Progenitor cell of endocrine pancreas (in vitro differentiated cells): ENCODE measurements at places on chromosomes 16 and 17.

- no peak overlapping the region for H3K27ac ChIP-seq
- DNase-seq = no peak
- H3K36me3 ChIP-seq = no peaks in the 10 kb centered on the region
- no peaks in the 10 kb centered on the region for H3K4me1 ChIP-seq
- no peak overlapping the region for H3K4me3 ChIP-seq
- no peaks in the 10 kb centered on the region for H3K27me3 ChIP-seq
Measured at GRCh38 chr17:37292429-37293139, 83.2 kb upstream of the C17orf78 start.

GRCh38 chr17:72432143-72432621 lies 311.4 kb downstream of the SOX9 start:
- H3K4me3 ChIP-seq = no peak overlapping the region
- no peaks in the 10 kb centered on the region for H3K27me3 ChIP-seq
- peaks cover 38% of the 10 kb centered on the region for H3K4me1 ChIP-seq
- H3K36me3 ChIP-seq = no peaks in the 10 kb centered on the region

GRCh38 chr17:44878627-44879221 lies 20.5 kb downstream of the EFTUD2 start:
- H3K36me3 ChIP-seq = peaks cover 25% of the 10 kb centered on the region
- no peaks in the 10 kb centered on the region for H3K27me3 ChIP-seq
- no peak overlapping the region for H3K27ac ChIP-seq
- H3K4me1 ChIP-seq = no peaks in the 10 kb centered on the region
- DNase-seq = no peak

- H3K4me3 ChIP-seq = no peak overlapping the region
- peaks cover 27% of the 10 kb centered on the region for H3K4me1 ChIP-seq
- H3K27me3 ChIP-seq = no peaks in the 10 kb centered on the region
- DNase-seq = no peak
Measured at GRCh38 chr16:11359370-11359769, 14.1 kb downstream of the RMI2 start.

DNA sequence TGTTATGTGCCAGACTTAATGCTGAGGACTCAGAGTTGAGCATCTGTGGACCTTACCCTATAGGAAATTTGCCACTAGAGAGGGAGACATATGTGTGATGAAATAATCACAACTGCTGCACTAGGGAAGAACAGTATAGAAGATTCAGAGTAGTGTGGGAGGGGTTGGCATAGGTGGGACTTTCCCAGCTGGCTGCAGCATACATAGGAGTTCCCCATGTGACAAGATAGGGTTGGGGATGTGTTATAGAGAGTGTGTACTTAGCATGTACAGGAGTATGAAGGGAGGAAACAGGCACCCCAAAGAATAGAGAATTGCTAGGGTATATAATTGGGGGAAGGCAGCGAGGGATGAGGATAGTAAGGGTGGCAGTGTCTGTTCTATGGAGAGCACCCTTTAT lies 2.9 kb downstream of the NUP93 start:
- peaks cover 14% of the 10 kb centered on the region for H3K4me1 ChIP-seq
- no peak overlapping the region for H3K27ac ChIP-seq
- no peak overlapping the region for H3K4me3 ChIP-seq
- H3K27me3 ChIP-seq = no peaks in the 10 kb centered on the region
- peaks cover 10% of the 10 kb centered on the region for H3K36me3 ChIP-seq

DNA sequence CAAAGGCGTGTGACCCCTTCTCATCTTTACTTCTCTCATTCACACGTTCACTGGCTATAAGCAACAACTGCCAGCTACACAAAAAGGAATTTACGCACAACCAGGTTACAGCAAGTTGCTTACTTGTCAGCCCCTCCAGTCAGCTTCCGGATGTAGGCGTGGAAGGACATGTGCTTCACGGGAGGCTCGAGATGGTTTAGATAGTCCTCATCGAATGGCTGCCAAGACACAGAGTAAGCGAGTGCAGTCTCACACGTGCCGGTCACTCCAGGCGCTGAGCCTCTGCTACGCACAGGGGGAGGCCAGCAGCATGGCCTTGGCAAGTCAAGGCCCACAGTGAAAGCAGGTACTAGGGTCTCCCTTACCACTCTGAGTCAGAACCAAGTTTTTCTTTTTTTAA lies 28.3 kb downstream of the NPLOC4 start:
- H3K4me1 ChIP-seq = no peaks in the 10 kb centered on the region
- peak overlapping the region; percentile 5 for H3K27ac ChIP-seq
- H3K36me3 ChIP-seq = peaks cover 18% of the 10 kb centered on the region
- H3K4me3 ChIP-seq = no peak overlapping the region

GRCh38 chr17:79243996-79244395 lies 169.4 kb downstream of the ENGASE start:
- no peak overlapping the region for H3K4me3 ChIP-seq
- peaks cover 1% of the 10 kb centered on the region for H3K4me1 ChIP-seq
- no peak for DNase-seq
- no peak overlapping the region for H3K27ac ChIP-seq
- H3K27me3 ChIP-seq = peaks cover 19% of the 10 kb centered on the region

GRCh38 chr16:84499638-84500037 lies 4.8 kb downstream of the MEAK7 start:
- no peak overlapping the region for H3K4me3 ChIP-seq
- DNase-seq = no peak
- H3K27me3 ChIP-seq = no peaks in the 10 kb centered on the region
- peaks cover 1% of the 10 kb centered on the region for H3K4me1 ChIP-seq
- H3K27ac ChIP-seq = no peak overlapping the region
- peaks cover 25% of the 10 kb centered on the region for H3K36me3 ChIP-seq

DNA sequence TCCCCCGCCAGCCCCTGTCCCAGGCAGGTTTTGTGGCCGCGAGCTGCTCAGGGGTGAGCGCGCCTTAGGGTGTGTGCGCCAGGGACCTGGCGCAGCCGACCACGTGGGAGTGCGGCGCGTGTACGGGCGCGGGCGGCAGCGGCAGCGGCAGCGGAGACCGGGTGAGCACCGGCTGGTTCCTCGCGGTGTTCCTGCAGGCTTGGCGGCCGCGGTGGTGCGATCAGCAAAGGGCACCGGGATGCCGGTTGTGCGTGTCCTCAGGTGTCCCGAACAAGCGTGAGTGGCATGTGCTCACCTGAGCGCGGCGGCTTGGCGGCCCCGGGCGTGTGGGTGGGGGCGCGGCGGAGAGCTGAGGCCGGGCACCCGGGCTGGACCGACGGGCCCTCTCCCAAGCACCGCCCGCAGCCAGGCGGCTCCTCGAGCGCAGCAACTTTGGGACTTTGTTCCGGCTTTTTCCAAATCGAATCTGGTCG lies 381 bp upstream of the HSD11B2 start:
- H3K27ac ChIP-seq = peak overlapping the region; percentile 94
- peak; percentile 38 for DNase-seq
- H3K36me3 ChIP-seq = no peaks in the 10 kb centered on the region
- peak overlapping the region; percentile 78 for H3K4me3 ChIP-seq
- peaks cover 15% of the 10 kb centered on the region for H3K4me1 ChIP-seq
- peaks cover 31% of the 10 kb centered on the region for H3K27me3 ChIP-seq

DNA sequence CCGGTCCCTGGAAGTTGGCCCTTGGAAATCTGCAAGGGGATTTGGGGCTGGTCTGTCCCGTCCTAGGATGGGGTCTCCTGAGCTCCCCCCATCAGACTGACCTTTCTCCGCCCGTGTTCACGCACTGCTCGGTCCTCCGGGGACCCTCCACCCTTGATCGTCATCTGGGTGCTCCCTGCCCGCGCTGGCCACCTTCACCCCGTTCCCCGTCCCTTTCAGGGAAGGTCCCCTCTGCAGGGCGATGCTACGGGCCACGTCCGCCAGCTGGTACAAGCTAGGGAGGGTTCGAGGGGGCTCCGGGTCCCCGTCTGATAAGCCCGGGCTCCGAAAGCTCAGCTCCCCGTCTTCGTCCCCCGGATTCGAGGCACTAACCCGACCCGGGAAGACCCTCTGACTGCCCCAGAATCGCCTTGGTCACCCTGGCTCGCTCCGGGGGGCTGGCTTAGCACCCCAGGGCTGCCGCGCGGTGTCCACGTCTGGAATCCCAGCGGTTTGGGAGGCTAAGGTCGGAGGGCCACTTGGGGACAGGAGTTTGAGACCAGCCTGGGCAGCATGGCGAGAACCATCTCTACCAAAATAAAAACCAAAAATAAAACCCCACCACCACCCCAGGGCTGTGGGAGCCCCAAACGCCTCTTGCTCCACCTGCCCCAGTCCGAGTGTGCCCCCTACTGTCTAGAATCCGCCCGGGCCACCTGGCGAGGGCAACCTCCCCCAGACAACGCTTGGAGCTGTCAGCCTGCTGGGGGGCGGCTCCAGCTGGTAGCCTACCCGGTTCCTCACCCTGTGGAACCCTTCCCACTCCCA lies 1.1 kb upstream of the SLC43A2 start:
- DNase-seq = no peak
- peak overlapping the region; percentile 88 for H3K27ac ChIP-seq
- peak overlapping the region; percentile 73 for H3K4me3 ChIP-seq

DNA sequence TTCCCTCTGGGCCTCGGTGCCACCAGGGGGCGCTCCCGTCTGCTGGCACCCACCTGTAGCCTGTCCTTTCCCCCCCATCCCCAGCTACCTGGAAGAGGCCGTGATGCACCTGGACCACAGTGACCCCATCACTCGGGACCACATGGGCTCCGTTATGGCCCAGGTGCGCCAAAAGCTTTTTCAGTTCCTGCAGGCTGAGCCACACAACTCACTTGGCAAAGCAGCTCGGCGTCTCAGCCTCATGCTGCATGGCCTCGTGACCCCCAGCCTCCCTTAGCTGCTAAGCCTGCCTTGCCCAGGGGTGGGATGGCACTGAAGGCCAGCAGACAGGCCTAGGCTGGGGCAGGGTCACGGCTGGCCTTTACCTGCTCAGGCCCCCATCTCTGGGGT lies 818 bp upstream of the NRN1L start:
- H3K4me3 ChIP-seq = no peak overlapping the region
- peaks cover 2% of the 10 kb centered on the region for H3K4me1 ChIP-seq
- no peak overlapping the region for H3K27ac ChIP-seq

GRCh38 chr17:29567554-29568330 lies 759 bp upstream of the TP53I13 start:
- peak; percentile 52 for DNase-seq
- peaks cover 13% of the 10 kb centered on the region for H3K4me1 ChIP-seq
- H3K27me3 ChIP-seq = peaks cover 35% of the 10 kb centered on the region
- peak overlapping the region; percentile 88 for H3K4me3 ChIP-seq

DNA sequence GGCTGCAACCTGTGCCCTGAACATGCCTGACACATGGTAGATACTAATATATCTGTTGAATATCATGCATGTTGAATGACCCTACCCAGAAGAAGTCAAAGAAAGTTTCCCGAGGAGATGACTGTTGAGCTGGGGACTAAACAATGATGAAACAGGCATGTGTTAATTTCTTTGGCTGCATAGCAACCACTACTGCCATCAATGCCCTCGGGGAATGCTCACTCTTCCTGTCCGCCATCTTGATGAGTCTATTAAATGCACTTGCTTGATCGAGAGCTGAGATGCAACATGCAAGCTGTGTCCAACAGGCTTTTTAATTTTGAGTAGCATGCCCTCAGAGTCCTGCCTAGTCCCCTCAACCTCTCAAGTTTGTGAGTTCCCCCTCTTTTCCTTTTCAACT lies 31.3 kb downstream of the GRIN2A start:
- no peak for DNase-seq
- no peaks in the 10 kb centered on the region for H3K27me3 ChIP-seq
- H3K4me3 ChIP-seq = no peak overlapping the region
- no peaks in the 10 kb centered on the region for H3K4me1 ChIP-seq
- H3K36me3 ChIP-seq = no peaks in the 10 kb centered on the region
- no peak overlapping the region for H3K27ac ChIP-seq

DNA sequence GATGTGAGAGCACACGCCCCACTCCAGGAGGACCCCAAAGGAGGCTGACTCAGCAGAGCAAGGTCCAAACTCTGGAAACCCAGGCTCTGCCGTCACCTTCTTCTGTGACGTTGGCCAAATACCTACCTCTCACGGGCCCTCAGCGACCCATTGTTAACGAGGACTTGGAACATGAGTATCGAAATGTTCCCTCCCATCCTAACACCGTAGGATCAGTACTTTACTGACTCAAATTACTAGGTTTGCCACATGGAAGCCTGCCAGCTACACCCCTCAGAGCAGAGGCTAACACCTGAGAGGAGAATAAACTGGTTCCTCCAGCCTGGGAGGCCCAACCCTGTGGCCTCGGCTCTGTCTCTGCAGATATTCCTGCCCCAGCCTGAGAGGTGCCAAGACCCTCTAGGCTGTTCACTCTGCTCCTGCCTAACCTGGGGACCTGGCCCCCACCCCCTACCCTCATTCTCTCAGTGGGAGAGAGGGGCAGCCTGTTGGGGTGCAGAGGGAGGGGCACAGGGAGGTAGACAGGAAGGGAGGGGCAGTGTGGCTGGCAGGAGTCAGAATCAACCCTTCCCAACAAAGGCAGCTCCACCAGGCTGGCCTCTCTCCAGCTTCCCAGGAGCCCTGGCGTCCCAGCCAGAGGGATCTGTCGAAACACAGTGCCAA lies 4.4 kb downstream of the PITPNM3 start:
- peaks cover 10% of the 10 kb centered on the region for H3K4me1 ChIP-seq
- peaks cover 42% of the 10 kb centered on the region for H3K27me3 ChIP-seq
- H3K4me3 ChIP-seq = no peak overlapping the region
- DNase-seq = no peak
- H3K27ac ChIP-seq = no peak overlapping the region

DNA sequence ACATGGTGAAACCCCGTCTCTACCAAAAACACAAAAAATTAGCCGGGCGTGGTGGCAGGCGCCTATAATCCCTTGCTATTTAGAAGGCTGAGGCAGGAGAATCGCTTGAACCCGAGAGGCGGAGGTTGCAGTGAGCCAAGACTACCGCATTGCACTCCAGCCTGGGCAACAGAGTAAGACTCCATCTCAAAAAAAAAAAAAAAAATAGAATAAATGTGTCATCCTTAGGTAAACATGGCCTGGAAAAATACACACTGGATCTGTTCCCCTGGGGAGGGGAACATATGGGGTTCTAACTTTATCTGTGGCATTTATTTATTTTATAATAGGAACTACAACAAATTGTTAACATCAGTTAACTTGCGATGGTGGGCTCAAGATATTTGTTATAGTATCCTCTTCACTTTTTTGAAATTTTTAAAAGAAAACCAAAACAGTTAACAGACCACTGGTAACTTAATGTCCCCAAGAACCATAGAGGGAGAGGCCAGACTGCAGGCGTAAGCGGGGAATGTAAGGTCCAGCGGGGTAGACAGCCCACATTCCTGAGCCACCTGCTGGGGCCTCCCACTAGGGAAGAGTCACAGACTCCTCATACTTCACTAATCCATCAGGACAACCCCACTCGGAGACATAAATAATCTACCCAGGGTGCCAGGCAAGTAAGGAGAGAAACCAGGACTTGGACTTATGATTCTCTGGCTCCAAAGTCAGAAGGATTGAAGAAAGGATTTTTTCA lies 12.5 kb upstream of the TXNDC11 start:
- no peak for DNase-seq
- no peak overlapping the region for H3K4me3 ChIP-seq
- H3K27ac ChIP-seq = no peak overlapping the region

- H3K4me1 ChIP-seq = peaks cover 9% of the 10 kb centered on the region
- peak overlapping the region; percentile 87 for H3K4me3 ChIP-seq
- H3K27me3 ChIP-seq = peaks cover 12% of the 10 kb centered on the region
- peak overlapping the region; percentile 14 for H3K27ac ChIP-seq
Measured at GRCh38 chr16:58249388-58249779, 45.4 kb downstream of the PRSS54 start.
